Left kidney (tissue), 8 donors: ENCODE measurements at places on chromosomes 4 and X.

DNA sequence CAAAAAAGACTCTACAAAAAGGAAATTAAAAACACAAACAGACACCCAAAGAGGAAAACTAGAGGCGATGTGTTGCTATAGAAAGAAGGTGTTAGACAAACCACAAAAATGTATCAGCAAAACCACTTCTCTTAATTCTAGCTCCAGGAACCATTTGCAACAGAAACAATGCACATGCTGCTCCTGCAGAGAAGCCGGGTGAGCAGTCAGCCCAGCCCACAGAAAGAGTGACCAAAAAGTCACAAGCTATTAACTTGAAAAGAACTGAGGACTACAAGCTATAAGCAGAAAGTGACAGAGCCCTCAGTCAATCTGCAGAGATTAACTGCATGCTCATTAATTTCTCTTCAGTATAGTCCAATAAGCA, 96.2 kb upstream of the KLHL13 start:
- no peak for DNase-seq

GRCh38 chrX:95539041-95539440, 1145.6 kb upstream of the DIAPH2 start:
- no peak for DNase-seq

GRCh38 chr4:162645381-162645780, 481.6 kb upstream of the FSTL5 start:
- peak; percentile 1 for DNase-seq

DNA sequence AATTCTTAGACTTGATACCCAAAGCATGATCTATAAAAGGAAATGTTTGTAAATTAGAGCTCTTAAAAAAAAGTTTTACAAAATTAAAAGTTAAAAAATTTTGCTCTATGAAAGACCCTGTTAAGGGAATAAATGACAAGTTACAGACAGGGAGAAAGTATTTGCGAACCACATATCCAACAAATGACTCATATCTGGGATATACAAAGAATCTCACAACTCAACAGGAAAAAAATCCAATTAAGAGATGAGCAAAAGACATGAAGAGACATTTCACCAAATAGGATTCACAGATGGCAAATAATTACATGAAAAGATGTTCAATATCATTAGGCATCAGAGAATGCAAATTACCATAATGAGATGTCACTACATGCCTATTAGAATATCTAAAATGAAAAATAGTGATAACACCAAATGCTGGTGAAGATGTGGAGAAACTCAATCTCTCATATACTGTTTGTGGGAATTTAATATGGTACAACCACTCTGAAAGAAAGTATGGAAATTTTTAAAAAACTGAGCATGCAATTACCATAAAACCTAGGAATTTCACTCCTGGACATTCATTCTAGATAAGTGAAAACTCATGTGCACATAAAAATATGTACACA, 100.8 kb upstream of the EOLA2 start:
- no peak for DNase-seq

DNA sequence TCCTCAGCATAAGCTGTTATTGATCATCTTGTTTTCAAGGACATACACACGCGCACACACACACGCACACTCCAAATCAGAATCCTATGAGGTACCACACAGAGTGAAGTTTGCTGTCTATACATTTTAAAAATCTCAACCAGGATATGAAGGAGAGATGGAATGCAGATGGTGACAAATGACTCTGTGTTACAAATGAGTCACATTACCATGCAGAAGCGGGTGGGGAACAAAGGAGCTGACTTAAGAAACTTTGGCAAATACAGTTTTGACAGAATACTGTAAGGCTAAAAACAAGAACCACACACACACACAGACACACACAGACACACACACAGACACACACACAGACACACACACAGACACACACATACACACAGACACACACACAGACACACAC, 81.7 kb downstream of the RELL1 start:
- DNase-seq: no peak
